ENCODE measurements at places on chromosomes 2 and 18. TPM values are rescaled to one million over a fixed set of nuclear protein-coding genes. Genes with fewer than 3 reads are reported as not detected.
A peak's percentile ranks its signal among the peaks of the same experiment; 100 is the strongest.

The MGAT5 gene
- 75.0 TPM for total RNA-seq

DNA sequence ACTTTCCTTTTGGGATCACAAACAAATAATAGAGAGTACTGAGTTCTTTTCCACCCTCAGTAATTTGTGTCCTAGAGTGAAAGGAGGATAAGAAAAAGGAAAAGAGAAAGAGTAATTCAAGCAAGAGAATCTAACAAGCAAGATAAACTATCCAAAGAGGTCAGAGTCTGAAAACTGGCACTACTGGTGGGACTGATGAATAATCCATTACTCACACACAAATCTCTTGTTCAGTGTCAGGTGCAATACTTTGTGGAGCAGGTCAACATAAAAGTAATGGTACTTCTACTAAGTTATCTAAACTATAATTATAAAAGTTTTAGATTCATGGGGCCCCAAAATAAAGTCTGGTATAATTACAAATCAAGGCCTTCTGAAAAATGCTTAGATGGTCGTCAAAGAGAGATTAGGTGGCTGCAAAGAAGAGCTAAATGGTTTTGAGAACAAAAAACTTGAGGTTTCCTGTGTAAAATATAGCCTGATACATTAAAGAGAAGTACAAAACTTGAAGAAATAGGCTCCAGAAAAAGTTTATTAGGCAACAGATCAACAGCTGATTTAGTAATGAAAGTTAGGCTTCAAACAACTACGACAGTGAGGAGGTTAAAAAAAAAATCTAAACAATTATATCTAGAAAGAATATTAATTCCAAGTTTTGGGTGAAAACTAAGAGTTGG, 109.4 kb downstream of the BAZ2B start:
- no peak overlapping the region for H3K4me3 ChIP-seq
- no peak for DNase-seq

GRCh38 chr18:4107049-4107467, 348.0 kb downstream of the DLGAP1 start:
- no peaks in the 10 kb centered on the region for H3K36me3 ChIP-seq
- peak; percentile 15 for DNase-seq
- no peaks in the 10 kb centered on the region for H3K27me3 ChIP-seq

The ABCG5 gene
- total RNA-seq: not detected

The POTEI gene
- total RNA-seq: not detected

- H3K27me3 ChIP-seq: no peaks in the 10 kb centered on the region
- no peak overlapping the region for H3K27ac ChIP-seq
- no peak overlapping the region for H3K4me3 ChIP-seq
These were observed 493.1 kb downstream of the SOCS6 start for GRCh38 chr18:70781860-70782453.
